ENCODE measurements at places on chromosomes 3 and 15.

DNA sequence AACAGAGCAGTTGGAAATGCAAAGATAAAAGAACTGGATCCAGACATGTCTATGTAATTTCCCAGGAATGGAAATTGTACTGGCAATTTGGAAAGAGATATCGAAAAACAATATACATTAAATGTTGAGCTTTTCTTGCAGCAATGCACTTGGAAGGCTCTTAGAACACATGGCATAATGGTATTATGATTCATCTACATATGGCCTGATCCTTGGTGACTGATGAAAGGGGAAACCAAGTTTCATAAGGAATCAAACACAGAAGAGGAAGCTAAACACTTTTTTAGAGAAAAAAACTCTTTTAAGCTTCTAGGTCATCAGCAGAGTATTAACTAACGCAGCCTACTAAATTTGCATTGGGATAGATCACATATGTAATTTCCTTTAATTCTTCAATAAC is 12.4 kb upstream of the GREM1 start:
- DNase-seq: no peak

- peak; percentile 38 for DNase-seq
Observed at GRCh38 chr3:143536817-143537535, 311.3 kb downstream of the SLC9A9 start.

GRCh38 chr3:104952146-104952972 is 414.4 kb upstream of the ALCAM start:
- no peak for DNase-seq

DNA sequence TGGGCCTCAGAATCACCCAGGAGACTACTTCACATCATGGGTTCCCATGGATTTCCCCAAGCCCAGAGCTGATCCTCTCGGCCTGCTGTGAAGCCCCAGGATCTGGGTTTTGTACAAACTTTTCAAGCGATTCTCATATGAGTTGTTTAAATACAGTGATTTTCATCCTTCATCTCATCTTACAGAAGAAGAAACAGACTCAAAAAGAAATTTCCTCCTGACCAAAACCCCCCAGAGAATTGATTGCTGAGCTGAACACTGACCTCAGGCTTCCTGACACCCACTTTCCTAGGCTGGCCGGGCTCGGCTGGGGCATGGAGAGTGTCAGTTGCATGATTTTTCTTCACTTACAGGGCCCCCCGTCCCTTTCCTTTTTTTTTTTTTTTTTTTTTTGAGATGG is 60.3 kb downstream of the BDH1 start:
- peak; percentile 70 for DNase-seq

GRCh38 chr15:31803388-31803884 is 226.9 kb upstream of the CHRNA7 start:
- peak; percentile 52 for DNase-seq

- DNase-seq: no peak
Observed at GRCh38 chr15:31045606-31046005, 54.2 kb upstream of the MTMR10 start.

GRCh38 chr3:195855471-195856409 is 44.0 kb upstream of the MUC4 start:
- DNase-seq: no peak

DNA sequence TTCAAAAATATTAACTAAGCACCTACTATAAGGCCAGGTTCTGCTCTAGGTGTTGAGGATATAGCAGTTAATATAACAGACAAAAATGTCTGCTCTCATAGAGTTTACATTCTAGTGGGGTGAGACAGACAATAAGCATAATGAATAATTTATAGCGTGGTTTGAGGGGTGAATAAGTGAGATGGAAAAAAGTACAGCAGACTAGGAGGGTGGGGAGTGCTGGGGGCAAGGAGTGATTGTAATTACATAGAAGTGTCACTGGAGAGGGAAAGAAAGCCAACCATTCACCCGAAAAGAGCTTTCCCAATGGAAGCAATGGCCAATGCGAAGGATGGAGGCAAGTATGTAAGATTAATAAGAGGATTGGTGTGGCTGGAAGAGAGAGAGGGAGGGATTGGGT is 552.9 kb upstream of the KCNMB2 start:
- DNase-seq: no peak

DNA sequence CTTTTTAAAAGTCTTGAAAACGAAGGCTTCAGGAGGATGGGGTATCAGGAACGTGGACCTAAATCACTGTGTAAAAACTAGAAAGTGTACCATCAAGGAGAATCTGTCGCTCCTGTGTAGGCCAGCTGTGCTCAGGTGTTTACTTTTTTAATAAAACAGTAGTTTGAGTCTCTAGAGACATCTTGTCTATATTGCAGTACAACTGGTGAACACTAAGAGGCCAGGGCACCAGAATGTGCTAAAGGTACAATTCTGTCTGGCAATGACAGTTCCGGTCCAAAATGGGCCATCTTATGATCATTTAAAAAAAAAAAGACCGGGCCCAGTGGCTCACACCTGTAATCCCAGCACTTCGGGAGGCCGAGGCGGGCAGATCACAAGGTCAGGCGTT is 61.8 kb upstream of the MCF2L2 start:
- no peak for DNase-seq

GRCh38 chr3:76400141-76400540 is 614.8 kb upstream of the ZNF717 start:
- DNase-seq: no peak

GRCh38 chr3:104717828-104718196 is 648.9 kb upstream of the ALCAM start:
- no peak for DNase-seq

GRCh38 chr15:35669021-35669420 is 123.1 kb upstream of the DPH6 start:
- DNase-seq: no peak

DNA sequence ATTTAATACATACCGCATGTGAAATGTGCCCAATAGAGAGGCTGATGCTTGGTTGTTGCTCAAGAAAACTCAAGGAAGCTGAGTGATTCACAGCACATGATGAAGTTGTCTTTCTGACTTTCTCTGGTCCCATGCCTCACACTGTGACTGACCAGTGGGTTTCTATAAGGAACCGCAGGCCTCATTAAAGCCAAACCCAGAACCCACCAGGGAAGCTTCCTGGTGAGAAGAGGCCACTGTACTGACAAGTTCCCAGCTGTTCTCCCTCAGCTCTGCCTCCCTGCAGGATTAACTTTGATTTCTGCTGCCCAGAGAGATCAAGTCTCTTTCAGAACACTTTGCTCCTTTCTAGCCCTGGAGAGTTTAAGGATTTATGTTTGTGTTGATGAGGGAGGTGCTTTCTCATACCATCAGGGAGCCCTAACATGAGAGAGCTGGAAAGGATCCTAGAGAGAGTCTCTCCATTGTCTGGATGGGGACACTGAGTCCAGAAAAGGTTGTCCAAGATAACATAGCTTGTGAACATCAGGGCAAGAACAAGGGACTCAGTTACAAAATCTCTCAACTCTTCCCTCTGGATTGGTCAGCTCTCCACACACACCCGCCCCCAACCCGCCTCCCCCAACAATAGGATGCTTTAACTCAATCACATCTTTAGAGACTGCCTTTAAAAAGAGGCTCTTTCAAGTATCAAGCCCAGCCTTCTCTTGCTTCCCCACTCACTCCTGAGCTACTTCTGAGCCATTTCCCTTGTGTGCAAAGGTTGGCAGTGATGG is 303.2 kb upstream of the TLE3 start:
- no peak for DNase-seq

GRCh38 chr3:69439643-69440270 is 53.9 kb upstream of the FRMD4B start:
- DNase-seq: peak; percentile 44

DNA sequence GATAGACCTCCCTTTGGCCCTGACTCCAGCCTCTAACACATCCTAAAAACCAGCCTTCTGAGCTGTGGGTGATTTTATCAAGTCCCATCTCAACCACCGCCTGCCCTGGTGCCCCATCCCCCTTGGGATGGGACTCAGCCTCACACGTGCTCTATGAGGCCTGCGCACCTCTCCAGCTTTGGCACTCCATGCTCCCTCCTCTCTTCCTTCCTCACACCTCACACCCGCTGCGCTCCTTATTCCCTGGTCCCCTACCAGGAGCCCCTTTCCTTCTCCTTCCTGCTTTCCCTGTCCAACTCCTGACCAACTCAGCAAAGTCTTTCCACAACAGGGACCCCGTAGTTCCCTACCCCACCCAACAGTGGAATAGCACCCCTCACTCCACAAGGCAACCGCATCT is 18.4 kb upstream of the SLC6A1 start:
- no peak for DNase-seq

GRCh38 chr3:139974809-139975425 is 39.9 kb downstream of the CLSTN2 start:
- DNase-seq: no peak

DNA sequence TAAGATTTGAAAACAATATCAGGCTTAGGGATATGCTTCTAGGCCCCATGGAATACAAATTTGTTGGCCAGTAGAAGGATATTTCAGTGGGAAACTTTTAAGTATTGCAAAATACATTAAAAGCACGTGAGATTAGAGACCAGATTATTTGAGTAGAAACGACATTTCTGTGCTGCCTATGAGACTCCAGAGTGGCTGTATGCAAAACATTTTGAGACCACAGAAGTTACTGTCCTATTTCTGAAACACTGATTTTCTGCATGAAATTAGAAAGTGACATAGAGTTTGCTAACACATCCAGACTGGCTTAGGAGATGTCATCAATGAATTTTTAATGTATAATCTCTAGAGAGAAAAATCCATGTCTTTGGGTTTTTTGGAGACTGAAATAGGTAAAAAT is 99.8 kb downstream of the KCNH8 start:
- DNase-seq: peak; percentile 3

GRCh38 chr3:148962513-148962912 is 28.8 kb upstream of the GYG1 start:
- no peak for DNase-seq

DNA sequence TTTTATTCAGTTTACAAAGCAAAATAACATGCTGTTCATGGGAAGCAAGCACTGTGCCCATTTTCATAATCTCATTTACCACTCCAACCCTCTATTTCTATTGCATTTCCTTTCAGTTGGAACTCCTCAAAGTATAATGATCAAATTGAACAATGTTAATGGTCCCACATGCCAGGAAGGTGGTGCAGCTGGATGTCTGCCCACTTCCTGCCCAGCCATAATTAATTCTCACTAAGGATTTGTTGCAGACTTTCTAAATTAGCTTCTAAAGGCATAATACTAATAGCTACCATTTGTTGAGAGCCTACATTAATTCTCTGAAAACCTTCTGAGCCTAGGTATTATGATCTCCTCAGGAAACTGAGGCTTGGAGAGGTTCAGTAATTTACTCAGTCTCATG is 316.1 kb upstream of the TPM1 start:
- DNase-seq: no peak

DNA sequence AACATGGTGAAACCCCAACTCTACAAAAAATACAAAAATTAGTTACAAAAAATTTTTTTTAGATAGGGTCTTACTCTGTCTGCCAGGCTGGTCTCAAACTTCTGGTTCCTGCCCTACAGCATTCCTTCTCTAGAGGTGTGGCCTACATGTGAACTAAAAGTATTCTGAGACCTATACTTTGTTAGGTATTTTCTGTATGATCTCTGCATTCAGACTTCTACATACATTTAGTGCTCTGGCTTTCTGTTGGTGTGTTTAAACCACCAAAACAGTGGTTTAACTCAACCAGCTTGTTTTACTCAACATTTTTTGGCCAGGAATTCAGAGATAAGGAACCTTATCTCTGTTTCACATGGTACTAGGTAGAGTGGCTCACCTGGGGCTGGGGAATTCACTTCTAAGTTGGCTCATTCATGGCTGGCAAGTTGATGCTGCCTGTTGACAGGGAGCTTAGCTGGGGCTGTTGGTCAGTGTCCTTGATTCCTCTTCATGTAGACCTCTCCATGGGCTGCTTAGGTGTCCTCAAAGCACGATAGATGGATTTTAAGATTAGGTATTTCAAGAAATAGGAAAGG is 41.4 kb upstream of the BSN start:
- DNase-seq: no peak

GRCh38 chr15:62344806-62345539 is 179.9 kb upstream of the C2CD4B start:
- peak; percentile 87 for DNase-seq
